ENCODE measurements at places on chromosomes 4 and X. TPM values are rescaled to one million over a fixed set of nuclear protein-coding genes. Genes with fewer than 3 reads are reported as not detected.

- H3K4me3 ChIP-seq: no peak overlapping the region
- peaks cover 23% of the 10 kb centered on the region for H3K4me1 ChIP-seq
- no peak for DNase-seq
- no peaks in the 10 kb centered on the region for H3K27me3 ChIP-seq
- H3K36me3 ChIP-seq: peaks cover 23% of the 10 kb centered on the region
- H3K27ac ChIP-seq: peak overlapping the region; percentile 47
Measured at GRCh38 chr4:183450108-183450507, 5.7 kb downstream of the CDKN2AIP start.

DNA sequence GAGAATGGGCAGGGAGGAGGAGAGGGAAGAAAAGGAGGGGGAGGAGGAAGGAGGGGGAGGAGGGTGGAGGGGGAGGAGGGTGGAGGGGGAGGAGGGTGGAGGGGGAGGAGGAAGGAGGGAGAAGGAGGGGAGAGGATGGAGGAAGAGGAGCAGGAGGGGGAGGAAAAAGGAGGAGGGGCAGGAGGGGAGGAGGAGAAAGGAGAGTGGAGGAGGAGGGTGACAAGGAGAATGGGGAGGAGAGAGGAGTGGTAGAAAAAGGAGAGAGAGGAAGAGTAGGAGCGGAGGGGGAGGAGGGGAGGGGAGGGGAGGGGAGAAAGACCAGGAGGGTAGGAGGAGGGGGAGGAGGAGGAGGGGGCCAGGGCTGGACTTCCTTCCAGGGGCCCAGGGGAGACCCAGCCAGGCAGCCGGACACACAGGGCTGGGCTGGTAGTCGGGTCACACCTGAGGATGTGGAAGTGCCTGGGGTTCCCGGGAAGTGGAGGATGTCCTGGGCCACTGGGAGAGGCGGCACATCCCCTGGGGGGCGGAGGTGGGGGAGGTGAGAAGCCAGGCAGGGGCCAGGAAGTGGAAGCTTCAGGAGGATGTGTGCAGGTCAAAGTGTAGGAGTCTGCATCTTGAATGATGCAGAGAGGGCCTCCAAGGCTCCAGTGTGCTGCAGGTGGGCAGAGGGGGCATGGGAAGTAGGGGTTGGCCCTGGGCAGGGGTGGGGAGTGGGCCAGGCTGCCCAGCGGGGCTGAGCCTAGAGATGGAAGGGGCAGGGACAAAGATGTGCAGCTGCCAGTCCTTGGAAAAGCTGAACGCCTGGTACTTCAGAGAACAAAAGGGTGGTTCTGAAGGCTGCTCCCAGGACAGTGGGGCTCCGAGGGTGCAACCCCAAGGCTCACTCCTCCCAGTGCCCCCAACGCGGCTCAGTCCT lies 18.8 kb downstream of the IL3RA start:
- DNase-seq: no peak
- H3K27me3 ChIP-seq: no peaks in the 10 kb centered on the region

- DNase-seq: peak; percentile 56
- no peaks in the 10 kb centered on the region for H3K36me3 ChIP-seq
- no peaks in the 10 kb centered on the region for H3K4me1 ChIP-seq
- no peak overlapping the region for H3K27ac ChIP-seq
- H3K4me3 ChIP-seq: no peak overlapping the region
Measured at GRCh38 chrX:20254712-20255299, 11.9 kb downstream of the RPS6KA3 start.

GRCh38 chr4:150867148-150867547 lies 147.9 kb downstream of the LRBA start:
- DNase-seq: peak; percentile 52
- no peak overlapping the region for H3K27ac ChIP-seq
- H3K4me1 ChIP-seq: no peaks in the 10 kb centered on the region
- H3K36me3 ChIP-seq: no peaks in the 10 kb centered on the region

GRCh38 chr4:115053313-115053712 lies 60.1 kb downstream of the NDST4 start:
- no peaks in the 10 kb centered on the region for H3K36me3 ChIP-seq
- H3K4me3 ChIP-seq: no peak overlapping the region
- H3K27ac ChIP-seq: no peak overlapping the region

DNA sequence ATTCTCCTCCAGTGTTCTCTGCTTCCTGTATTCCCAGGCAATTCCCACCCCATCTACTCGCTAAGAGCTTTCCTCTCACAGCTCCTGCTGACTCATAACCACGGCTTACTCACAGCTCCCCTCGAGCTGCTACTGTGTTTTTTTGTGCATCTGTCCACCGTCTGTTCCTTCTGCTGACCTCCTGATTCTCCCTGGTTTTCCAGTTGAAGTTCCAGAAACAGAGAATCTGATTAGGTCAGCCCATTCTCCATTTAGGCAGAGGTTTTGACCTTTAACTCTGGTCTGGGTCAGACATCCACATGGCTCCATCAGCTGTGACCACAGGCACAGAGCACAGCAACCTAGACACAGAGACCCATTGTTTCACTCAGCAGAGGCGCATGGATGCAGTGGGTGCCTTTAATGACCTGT lies 5.5 kb upstream of the SMIM20 start:
- DNase-seq: peak; percentile 96
- peaks cover 12% of the 10 kb centered on the region for H3K4me1 ChIP-seq
- peak overlapping the region; percentile 69 for H3K27ac ChIP-seq
- no peak overlapping the region for H3K4me3 ChIP-seq
- no peaks in the 10 kb centered on the region for H3K27me3 ChIP-seq

DNA sequence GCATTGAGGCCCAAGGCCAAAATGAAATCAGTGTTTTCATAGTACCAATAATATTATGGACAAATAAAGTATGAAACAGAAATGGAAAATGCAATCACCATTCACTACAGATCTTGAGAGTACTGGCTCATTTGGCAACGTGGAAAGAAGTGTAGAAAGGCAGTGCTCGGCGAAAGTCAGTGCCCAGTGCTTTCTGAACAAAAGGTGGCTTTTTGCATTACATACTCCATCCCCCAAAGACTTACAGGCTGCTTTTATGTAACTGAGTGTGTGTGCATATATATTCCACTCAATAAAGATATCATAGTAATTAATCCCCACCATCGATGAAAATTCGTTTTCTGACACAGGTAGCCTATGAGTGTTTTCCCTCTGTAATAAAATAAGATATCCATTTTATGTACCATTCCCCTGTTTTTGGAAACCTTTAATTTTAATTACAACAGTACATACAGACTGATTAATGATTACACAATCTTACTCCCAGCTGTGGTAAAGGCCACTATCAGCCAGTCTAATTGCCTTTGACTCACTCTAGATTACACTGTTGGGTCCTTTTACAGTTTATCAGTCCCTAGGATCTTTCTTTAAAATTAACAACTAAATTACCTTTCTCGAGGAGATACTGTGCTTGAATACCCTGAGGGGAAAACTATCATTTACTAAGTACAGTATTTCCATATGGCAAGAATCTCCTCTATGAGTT lies 65.9 kb downstream of the MAD2L1 start:
- H3K27me3 ChIP-seq: no peaks in the 10 kb centered on the region
- no peaks in the 10 kb centered on the region for H3K36me3 ChIP-seq
- no peaks in the 10 kb centered on the region for H3K4me1 ChIP-seq
- no peak overlapping the region for H3K27ac ChIP-seq
- no peak overlapping the region for H3K4me3 ChIP-seq

The HMX1 gene
- total RNA-seq: not detected
